ENCODE measurements at places on chromosomes 3 and 15.

- no peak for DNase-seq
Measured at GRCh38 chr15:49530092-49530491, 90.5 kb downstream of the FAM227B start.

DNA sequence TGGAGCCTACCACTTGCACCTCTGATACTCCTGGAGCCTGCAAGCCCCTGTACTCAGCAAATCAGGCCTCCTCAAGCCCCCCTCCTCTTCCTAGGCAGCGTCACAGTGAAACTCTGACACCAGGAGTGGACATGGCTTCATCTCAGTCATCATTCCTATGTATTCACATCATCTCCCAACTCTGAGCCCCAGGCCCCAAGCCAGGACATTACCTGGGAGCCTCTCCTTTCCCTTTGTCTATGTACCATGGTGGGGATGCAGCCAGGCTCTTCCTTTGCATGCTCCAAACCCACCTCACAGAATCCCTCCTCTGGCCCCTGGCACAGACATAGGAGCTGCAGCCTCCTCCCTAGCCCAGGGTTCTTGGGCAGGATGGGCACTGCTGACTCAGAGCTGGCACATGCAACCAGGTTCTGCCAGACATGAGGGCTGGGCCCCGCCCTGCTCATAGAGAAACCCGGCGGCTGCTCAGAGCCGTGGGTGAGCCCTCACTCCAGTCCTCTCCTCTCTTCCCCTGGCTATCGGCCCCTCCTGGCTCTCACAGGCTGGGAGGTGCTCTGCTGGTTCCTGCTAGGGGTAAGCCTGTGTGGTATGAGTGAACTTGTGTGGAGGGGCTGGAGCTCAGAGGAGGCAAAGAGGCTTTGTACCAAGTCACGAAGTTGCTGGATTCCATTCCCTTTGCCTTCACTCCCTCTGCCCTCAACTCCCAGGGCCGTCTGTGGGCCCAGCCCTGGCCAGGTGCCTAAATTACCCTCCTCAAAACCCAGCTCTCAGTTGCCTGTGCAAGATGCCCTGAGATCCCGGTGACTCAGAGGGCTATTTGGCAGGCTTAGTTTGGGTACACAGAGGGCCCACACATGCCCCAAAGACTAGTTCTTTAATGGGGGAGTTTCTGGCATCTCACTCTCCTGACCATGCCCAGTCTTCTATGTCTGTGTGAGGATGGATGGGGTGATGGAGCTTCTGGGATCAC lies 1.9 kb upstream of the PLCD1 start:
- no peak for DNase-seq

DNA sequence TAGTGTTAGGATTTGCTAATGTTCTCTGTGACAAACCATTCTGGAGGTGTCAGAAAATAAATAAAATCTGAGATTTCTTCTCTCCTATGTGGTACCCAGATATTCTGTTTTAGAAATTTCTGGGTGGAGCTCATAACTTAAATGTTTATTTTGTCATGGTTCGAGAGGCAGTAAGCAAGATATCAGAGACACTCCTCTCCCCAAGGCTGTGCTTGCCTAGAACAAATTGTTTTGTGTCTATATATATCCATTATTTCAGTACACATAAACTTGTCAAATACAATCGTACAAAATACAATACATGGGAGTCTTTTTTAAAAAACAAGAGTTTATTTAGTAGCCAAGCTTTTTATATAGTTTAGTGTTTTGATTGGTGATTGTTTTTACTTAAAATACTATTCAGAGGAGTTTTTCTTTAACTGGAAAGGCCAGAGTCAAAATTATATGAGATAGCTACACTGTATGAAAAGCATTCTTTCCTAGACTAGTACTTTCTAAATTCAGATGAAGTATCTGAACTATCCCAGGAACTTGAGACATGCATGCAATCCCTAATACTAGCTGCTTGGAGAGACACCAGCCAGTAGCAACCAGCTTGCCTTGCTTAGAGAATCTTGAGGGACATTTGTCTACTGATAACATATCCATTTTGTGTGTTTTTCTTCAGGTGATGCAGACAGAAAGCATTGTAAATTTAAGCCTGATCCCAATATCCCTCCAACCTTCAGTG lies 4.7 kb downstream of the EXOG start:
- DNase-seq: no peak

GRCh38 chr3:10768708-10769394 lies 47.2 kb upstream of the SLC6A11 start:
- no peak for DNase-seq

DNA sequence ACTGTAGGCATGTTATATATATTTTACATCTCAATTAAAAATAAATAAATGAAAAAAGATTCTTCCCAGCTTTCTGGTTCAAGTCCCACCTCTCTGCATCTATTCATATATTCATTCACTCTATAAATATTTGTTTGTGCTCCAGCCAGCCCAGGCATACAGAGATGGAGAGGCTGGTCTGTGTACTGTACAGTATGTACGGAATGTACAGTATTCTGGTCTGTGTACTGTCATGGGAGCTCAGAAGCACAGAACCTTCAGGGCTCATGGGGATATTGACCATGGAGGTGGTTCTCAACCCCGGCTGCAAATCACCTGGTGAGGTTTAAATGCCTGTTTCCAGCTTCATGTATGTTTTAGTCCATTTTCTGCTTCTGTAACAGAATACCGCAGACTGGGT lies 13.8 kb downstream of the CORO2B start:
- no peak for DNase-seq

GRCh38 chr3:124763206-124763605 lies 33.0 kb downstream of the UMPS start:
- no peak for DNase-seq

- no peak for DNase-seq
Measured at GRCh38 chr3:191137708-191138107, 61.3 kb upstream of the OSTN start.

DNA sequence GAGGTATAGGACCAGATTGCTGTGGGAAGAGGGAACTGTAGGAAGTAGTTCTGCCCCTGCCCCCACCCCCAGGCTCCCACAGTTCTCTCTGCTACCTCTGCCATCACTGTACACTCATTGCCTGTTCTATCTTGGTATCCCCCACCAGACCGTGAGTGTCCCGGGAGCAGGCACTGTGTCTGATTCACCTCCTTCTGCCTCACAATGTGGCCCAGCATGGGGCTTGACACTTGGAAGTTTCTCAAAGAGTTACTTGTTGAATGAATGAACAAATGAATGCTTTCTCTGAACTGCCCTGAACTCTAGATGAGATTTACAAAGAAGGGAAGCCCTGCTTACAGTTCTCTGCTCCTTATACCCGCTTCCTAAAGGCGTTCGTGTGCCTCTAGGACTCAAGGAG lies 27.1 kb upstream of the PIK3CB start:
- no peak for DNase-seq
